ENCODE measurements at places on chromosomes 4 and X. TPM values are rescaled to one million over a fixed set of nuclear protein-coding genes. Genes with fewer than 3 reads are reported as not detected.

GRCh38 chr4:98586291-98586961 lies 72.0 kb downstream of the TSPAN5 start:
- no peak for DNase-seq

- DNase-seq, result no peak
Measured at GRCh38 chr4:7665321-7665720, 230.6 kb upstream of the PSAPL1 start.

GRCh38 chr4:147837435-147837834 lies 105.5 kb downstream of the ARHGAP10 start:
- no peak for DNase-seq

DNA sequence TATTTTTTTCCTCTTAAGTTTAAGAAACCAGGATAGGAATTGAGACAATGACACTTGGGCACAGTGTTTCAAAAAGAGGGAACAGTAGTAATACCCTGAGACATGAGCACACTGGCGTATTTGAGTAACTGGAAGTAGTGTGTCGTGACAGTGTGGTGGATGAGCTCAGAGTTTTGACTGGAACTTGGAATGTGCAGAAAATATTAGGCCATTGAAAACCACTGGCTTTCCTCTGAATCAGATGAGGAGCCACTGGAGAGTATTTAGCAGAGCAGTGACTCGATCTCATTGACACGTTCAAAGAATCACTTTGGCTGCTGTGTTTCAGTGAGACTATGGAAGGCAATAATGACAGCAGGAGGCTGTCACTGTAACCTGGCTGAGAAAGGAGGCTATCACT lies 1531.2 kb downstream of the STIM2 start:
- no peak for DNase-seq

The SPIN2A gene
- not detected for total RNA-seq

GRCh38 chr4:173990869-173991210 lies 292.6 kb downstream of the FBXO8 start:
- no peak for DNase-seq

- no peak for DNase-seq
Measured at GRCh38 chr4:165288639-165289422, 38.6 kb upstream of the MSMO1 start.

- no peak for DNase-seq
Measured at GRCh38 chr4:71867598-71867997, 83.7 kb upstream of the GC start.

- DNase-seq, result no peak
Measured at GRCh38 chrX:124240422-124240821, 92.0 kb upstream of the TEX13D start.

DNA sequence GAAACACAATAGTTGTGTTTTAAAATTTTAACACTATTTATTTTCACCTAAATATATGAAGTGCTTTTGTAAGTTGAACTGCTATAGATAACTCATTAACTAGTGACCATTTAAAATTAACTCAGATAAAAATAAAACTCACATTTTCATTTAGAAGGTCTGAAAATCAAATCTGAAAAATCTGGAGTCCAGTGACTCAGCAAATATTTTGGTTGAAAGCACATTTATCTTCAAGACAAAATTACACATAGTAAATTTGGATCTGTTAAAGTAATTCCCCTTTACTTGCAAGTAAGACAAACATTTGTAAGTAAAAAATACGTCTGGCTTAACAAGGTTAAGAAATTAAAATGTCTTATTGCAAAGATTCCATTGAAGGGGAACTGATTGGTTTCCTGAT lies 589.1 kb downstream of the TRIML1 start:
- no peak for DNase-seq

DNA sequence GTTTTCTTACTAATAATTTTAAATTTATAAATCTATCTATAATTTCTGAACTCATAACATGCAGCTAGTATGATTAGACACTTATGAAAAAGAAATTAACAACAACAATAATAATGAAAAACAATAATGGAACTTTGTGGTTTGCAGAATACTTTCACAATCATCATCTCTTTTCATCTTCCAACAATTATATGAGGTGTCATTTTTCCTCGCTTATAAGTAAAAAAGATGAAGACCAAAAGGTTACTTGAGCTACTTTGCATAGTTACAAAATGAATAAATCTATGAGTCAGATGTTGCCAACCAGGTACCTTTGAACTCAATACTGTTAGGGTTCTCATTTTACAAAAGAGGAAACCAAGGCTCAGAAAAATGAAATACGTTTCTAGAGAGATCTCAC lies 98.5 kb upstream of the ELOVL6 start:
- no peak for DNase-seq

- no peak for DNase-seq
Measured at GRCh38 chr4:64538219-64538618, 129.0 kb upstream of the TECRL start.

GRCh38 chrX:39144323-39144722 lies 343.1 kb downstream of the MID1IP1 start:
- no peak for DNase-seq

DNA sequence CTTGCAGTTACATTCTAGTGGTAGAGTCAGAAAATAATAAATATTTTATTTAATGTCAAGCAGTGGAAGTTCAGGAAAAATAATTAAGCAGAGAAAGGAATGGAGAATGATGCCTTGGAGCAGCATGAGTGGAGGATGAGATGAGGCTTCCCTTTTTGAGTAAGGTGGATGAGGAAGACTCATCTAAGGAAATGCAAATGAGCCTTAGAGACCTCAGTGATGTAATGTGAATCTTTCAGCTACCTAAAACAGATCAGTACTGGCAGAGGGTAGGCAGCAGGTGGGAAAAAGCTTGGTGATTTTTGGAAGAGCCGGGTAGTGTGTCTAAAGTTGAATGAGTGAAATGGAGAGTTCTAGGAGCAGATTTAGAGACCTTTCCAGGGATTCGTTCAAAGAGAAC lies 118.2 kb downstream of the GRID2 start:
- no peak for DNase-seq

- peak; percentile 66 for DNase-seq
Measured at GRCh38 chr4:118180776-118181175, 146.5 kb downstream of the NDST3 start.

- no peak for DNase-seq
Measured at GRCh38 chrX:100297728-100298127, 112.3 kb downstream of the PCDH19 start.

All from MG63 (cell line).